ENCODE measurements at places on chromosomes 12 and 14. TPM values are rescaled to one million over a fixed set of nuclear protein-coding genes. Genes with fewer than 3 reads are reported as not detected.

NANOG gene
- not detected for total RNA-seq

VWF gene
- 0.06 TPM for total RNA-seq

TGM1 gene
- 0.63 TPM for total RNA-seq

DNA sequence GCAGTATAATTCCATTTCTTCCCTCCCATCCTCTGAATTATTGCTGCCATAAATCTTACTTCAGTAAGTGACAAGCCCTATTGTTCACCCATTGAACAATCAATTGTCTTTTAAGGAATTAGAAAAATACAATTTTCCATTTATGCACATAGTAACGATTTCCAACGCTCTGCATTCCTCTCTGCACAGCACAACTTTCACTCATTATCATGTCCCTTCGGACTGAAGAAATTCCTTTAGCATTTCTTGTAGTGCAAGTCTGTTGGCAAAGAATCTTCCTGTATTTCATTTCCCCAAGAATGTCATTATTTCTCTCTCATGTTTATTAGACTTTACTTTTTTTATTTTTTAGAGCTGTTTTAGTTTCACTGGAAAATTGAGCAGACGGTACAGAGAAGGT lies 252.1 kb upstream of the RTL1 start:
- no peak for DNase-seq

DNA sequence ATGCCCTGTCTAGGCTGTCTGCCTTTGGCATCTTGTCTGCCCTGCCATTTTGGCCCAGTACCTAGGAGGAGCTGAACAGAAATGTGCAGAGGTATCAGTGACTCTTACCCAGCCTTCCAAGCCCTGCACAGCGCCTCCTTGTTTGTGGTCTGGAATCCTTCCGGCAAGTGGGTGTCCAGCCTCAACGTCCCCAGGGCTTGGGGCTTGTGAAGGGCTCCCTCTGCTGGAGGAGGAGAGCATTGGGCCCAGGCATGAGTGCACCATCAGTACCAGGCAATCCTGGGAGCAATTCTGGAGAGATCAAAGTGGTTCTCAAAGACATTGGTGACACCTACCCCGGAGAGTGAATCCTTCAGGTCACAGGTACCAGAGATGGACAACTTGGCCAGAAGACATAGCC lies 2.4 kb upstream of the TCL1B start:
- DNase-seq, result no peak

GRCh38 chr12:78966062-78966461 lies 101.5 kb downstream of the SYT1 start:
- no peak for DNase-seq

GRCh38 chr14:75851574-75851866 lies 130.3 kb downstream of the TGFB3 start:
- DNase-seq, result no peak

GRCh38 chr12:121731473-121731872 lies 18.9 kb downstream of the TMEM120B start:
- DNase-seq, result no peak

DNA sequence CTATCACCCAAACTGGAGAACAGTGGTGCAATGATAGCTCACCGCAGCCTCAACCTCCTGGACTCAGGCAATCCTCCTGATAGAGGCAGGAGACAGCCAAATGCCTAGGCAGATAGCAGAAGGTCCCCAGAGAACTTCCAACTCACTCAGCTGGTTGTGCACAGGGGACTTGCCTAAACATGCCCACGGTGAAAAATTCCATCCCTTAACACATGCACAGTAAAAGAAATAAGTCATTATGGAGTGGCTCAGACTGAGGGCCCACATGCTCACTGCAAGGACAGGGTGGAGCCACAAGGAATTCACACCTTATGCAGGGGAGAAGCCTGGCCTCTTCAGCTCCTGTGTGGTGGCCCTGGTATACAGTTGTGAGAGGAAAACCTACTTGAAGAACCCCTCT lies 525.8 kb upstream of the ATP2B1 start:
- no peak for DNase-seq

- DNase-seq, result no peak
These were observed 46.9 kb downstream of the BTG1 start for GRCh38 chr12:92098594-92099380.

- no peak for DNase-seq
These were observed 282.3 kb downstream of the CACNA1C start for GRCh38 chr12:2335109-2335508.

DNA sequence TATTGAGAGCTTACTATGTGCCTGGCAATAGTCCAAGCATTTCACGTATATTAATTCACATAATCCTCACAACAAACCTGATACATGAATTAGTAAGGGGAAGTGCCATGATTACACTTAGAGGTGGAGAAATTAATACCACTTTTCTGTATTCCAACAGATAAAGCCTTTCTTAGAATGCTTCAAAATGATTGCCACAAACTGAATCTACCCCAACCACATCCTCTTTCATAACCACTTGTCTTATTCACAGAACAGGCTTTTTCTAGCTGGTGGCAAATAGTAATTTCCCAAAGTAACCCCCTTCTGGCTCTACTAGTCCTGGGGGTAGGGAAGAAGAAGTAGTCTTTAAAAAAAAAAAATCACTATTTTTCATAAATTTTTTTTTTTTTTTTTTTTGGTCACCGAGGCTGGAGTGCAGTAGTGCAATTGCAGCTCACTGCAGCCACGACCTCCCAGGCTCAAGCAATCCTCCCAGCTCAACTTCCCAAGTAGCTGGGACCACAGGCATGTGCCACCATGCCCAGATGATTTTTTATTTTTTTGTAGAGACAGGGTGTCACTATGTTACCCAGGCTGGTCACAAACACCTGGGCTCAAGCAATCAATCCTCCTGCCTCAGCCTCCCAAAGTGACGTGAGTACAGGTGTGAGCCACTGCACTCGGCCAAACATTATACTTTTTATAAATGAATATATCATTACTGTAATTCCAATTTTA lies 59.0 kb upstream of the ARID2 start:
- DNase-seq, result no peak
